Thoracic aorta (tissue), 2 donors: ENCODE measurements at places on chromosomes 1 and 21.

DNA sequence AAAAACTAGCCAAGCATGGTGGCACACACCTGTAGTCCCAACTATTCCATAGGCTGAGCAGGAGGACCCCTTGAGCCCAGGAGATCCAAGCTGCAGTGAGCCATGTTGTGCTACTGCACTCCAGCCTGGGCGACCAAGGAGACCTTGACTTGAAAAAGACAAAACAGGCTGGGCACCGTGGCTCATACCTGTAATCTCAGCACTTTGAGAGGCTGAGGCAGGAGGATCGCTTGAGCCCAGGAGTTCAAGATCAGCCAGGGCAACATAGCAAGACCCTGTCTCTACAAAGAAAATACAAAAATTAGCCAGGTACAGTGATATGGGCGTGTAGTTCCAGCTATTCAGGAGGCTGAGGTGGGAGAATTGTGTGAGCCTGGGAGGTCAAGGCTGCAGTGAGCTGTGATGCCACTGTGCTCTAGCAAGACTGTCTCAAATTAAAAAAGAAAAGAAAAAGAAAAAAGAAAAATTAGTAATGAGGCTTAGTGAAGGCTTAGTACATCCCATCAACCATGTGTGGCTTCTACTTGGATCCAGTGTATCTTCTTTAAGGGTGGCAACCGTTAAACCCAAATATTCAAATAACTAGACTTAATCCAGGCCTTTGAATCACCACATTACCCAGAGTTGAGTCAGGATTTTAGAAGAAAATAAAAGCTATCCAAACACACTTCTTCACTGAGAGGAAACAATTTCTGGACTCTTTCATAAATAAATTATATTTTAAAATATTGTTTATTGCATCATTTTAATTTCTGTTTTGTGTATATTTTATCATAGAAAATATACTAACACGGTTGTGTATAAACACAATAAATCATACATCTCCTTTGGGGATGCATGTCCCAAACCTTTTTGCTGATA lies 74.3 kb upstream of the RAB4A start:
- DNase-seq, result no peak

GRCh38 chr1:3852091-3852490 lies 4.9 kb downstream of the CEP104 start:
- DNase-seq, result no peak

DNA sequence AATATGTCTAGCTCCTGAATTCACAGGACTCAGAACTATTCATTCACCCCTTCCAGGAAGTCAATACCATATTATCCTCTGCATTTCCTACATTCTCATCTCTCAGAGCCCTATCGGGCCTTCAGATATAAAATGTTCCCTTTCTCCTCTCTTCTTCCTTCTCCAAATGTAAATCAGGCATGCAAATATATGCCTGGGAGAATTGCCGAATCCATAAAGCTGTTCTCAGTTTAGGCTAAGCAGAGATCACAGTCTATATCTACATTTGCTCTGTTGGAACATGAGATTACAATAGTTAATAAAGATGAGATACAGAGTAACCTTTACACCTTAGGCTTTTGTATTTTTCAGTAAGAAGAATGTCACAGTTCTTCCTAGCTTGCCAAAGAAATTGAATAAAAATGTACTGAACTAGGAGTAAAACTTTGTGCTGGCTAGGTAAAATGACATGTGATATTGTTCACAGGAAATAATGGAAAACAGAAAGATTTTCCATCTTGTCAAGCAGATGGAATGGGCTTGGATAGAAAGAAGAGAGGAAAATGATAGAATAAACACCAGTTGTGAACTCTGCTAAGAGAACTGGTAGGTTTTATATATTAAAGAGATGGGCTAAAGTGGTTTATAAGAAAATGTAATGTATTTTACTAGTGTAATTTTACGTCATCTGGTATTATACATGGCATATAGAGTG lies 161.5 kb downstream of the NRIP1 start:
- no peak for DNase-seq

DNA sequence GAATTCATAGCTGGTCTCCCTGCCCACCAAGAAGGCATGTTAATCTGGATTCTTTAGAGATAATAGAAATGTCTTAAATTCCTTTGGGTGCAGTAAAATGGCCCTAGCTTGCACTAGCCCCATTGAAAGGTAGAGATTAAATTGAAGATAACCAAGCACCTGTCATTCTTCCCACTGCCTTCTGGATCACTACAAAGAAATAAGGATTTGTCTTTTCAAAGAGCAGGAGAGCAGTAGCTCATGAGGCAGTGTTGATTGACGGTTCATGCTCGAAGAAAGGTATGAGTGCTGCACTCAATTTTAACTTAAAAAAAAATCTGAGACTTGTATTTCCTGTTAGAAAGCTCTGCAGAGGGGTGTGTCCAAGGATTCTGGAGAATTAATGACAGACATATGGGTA lies 74.9 kb upstream of the F3 start:
- DNase-seq, result no peak

GRCh38 chr1:65756616-65757015 lies 36.1 kb upstream of the PDE4B start:
- DNase-seq, result no peak

- DNase-seq, result no peak
These were observed 15.0 kb upstream of the PWP2 start for GRCh38 chr21:44092211-44092610.

- no peak for DNase-seq
These were observed 23.3 kb downstream of the THRAP3 start for GRCh38 chr1:36247538-36247937.

- DNase-seq, result no peak
These were observed 16.6 kb downstream of the COPA start for GRCh38 chr1:160326418-160326817.

- no peak for DNase-seq
These were observed 50.1 kb downstream of the FOXD2 start for GRCh38 chr1:47487850-47488450.

DNA sequence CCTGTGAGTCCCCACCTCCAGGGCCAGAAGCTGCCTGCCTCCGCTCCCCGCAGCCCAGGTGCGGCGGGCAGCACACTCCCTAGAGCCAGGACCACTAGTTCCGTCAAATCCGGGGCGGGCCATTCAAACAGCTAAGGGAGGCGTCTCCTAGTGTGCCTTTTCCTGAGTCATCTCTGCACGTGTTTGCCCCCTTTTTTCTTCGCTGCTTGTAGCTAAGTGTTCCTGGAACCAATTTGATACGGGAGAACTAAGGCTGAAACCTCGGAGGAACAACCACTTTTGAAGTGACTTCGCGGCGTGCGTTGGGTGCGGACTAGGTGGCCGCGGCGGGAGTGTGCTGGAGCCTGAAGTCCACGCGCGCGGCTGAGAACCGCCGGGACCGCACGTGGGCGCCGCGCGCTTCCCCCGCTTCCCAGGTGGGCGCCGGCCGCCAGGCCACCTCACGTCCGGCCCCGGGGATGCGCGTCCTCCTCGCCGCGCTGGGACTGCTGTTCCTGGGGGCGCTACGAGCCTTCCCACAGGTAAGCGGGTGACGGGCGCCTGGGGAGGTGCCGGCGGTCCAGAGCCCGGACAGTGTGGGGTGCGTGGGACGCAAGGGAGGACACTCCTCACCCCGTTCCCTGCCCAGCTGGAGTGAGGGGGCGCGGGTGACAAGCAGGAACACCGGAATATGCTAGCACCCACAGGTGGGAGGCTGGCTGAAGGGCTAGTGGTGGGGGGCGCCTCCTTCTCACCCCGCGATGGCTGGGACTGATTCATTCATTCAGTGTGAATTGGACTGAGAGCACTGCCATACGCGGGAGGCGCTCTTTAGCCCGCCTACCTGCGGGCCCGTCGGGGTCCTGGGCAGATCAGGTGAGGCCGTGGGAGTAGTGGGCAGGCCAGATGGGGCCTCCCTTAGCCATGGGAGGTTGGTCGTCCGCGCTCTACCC lies at the start of gene TNFRSF8:
TNFRSF8 (plus strand) TSS at position 163 of the 932 bp plus-strand sequence; CDS start at position 459, 296 bp downstream.
- DNase-seq, result no peak

GRCh38 chr21:27154451-27155129 lies 187.7 kb upstream of the ADAMTS5 start:
- no peak for DNase-seq

DNA sequence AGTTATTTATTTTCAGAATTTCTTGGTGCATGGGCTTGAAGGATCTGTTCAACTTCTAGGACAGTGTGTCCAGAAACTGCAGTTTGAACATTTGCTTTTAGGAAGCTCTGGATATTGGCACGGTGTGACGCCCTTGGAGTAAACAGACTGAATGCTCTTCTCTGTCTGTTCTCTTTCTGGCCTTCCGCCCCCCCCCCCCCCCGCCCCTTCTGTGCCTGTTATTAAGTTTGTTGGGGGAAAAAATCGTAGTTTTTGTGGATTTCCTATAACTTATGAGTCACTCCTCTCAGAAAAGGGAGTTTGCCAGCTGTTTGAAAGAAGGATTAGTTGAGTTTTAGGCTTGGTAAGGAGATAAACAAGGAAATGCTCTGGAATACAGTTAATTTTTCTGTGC lies 1.2 kb downstream of the KCTD3 start:
- DNase-seq, result no peak

DNA sequence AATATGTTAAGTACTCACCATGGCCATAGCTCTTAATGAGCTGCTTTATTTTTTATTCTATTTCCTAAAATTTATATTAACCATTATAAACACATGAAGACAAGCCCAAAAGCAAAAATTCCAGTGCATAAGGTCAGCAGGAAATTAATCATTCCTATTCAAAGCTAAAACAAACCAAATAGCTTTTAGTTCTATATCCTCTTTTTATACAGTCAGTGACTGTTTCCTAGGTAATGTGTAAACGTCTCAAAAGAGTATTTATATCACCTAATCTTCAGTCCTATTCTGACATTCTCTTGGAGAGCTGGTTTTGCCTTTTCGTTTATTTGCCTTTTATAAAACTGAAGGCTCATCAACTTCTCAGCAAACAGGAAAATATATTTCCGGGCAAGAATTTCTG lies 4.2 kb downstream of the GOLPH3L start:
- no peak for DNase-seq

DNA sequence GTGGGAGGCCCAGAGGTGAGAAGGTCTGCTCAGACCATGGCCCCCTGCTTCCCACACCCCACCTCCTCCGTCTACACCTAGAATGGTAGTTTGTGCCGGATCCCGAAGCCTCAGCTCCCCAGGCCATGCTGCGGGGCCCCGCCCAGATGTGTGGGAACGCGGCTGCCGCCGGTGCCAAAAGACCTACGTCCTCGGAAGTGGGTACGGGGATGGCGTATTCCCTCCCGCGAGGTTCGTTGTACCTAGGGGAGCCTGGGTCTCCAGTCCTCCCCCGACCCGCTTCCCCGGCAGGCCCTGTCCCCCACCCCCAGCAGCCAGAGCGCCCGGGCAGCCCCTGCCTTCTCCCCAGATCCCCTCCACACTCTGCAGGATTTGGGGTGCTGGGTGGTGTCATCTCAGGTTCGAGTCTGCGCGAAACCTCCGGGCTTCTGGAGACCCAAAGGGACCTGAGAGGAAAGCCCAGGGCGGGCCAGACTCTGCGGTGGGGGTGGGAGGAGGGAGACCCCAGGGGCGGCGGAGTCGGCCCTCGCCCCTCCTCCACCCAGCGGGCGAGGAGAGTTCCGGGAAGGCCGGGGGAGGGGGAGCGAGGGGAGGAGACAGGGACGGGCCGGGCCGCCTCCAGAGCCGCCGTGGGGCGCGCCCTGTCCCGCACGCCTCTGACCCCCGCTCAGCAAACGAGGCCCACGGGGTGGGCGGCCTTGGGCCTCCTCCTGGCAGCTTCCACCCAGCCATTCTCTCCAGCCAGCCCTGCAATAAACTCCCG lies 6.2 kb upstream of the PRDM16 start:
- DNase-seq, result no peak

DNA sequence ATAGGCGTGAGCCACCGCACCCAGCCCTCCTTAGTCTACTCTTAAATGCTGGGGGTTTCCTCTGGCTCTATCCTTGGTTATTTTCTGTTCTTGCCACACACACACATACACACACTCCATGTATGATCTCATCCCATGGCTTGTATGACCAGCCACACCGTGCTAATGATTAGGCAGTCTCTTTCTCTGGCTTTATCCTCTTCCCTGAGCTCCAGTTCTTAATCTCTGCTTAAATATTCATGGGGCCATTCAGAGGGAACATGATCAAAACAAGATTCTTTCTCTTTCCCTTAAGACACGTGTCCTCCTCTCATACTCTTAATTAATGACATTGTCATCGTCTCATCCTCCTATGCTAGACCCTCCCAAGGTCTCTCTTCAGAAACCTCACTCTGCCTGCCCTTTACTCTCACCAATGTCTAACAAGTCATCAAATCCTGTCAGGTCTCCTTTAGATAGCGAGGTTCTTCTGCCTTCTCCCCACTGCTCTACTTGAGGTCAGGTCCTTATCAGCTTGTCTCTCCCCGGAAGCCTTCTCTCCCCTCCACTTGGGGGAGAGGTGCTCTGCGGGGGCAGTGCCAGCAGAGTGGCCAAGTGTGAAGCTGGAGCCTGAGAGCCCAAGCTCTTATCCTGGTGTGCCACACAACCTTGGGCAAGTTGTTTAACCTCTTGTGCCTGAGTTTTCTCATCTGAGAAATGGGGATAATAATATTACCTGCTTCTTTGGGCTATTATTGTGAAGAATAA lies 83.0 kb upstream of the GNG12 start:
- DNase-seq, result no peak

- DNase-seq, result no peak
These were observed 22.6 kb downstream of the ZBTB17 start for GRCh38 chr1:15953294-15953771.

DNA sequence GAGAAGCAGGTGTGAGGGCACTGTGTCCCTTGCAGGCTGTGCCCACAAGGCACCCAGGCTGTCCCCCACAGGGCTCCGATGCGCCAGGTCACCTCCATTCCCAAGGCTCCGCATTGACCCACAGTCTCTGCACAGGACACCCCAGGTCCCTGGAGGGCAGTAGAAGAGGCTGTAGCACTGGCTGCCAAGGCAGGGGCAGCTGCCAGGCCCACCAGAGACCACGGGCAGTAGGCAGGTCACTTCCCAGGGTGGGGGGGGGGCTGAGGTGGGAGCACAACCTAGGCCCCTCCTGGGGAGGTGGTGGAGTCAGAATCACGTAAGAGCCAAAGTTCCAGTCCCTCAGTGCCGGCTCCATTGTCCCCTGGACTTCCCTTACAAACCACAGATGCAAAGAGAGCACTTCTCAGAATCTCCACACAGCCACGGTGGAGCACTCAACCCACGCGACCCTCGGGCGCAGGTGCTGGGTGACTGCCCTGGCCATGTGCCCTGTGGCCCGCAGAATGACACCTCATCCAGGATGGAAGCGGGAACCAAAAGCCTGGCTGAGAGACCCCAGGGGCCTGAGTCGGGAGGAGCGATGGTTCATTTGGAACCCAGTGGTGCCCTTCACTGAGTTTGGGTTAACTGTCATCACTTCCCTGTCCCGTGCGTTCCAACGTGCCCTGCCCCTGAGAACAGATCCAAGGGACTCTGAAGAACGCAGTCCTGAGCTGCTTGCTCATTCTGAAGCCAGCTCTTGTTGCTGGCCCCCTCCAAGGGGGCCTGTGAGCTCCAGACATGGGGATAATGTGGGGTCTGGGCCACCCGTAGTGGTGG lies 69.7 kb upstream of the PDE9A start:
- no peak for DNase-seq
